ENCODE measurements at places on chromosomes 4 and X.

DNA sequence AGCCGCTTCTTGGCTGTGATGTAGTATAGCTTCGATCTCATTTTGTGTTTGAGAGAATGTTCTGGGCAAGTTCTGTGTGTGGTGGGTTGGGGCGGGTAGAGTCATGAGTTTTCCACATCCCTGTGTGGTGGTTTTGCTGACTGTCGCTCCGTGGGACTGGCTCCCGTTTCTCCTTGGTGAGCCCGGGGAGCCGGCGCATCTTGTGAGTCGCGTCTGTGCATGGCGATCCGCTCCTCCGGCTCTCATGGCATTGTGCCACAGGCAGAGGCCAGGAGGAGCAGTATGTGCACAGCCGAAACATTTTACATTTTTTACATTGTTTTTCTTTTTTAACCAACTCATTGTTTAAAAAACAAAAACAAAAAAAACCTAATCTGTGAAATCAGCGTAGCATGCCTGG lies 27.7 kb upstream of the TBC1D14 start:
- no peak for DNase-seq

- no peak for DNase-seq
Observed at GRCh38 chr4:6905516-6906445, 3.8 kb upstream of the TBC1D14 start.

DNA sequence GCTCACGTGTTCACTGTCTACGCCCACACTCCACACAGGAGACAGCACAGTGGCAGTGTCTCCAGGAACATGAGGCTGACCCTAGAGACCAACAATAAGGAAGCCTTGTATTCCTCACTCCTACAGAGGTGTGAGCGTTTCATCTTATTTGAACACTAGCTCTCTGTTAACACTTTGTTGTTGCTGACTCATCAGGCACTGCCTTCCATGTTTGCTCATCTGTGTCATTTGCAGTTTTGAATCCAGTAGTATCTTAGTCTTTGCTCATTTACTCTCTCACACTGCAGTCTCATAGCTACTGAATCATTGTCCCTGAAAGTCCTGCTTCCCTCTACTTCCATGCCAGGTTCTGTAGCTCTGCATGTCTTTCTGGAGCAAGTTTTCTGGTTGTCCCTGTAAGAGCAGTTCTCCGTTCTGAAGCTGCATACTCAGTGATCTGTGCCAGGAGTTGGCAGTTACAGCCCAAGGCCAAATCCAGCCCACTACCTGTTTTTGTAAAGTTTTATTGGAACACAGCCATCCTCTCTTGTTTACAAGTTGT lies 80.3 kb upstream of the DCLK2 start:
- no peak for DNase-seq

- no peak for DNase-seq
Observed at GRCh38 chr4:38055566-38055965, 95.4 kb downstream of the PTTG2 start.

DNA sequence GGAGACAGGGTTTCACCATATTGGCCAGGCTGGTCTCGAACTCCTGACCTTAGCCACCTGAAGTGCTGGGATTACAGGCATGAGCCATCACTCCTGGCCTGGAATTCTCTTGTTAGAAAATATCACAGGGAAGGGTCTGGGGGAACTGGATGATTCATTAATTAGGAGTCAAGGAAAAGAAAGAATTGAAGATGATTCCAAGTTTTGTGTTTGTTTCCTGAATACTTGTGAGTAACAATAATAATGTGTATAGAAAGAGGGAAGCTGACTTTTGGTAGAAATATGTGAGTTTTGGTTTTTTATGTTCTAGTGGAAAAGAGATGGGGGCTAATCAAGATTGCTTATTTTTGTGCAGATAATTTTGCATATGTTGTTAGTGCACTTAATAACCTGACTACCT lies 77.3 kb upstream of the CLNK start:
- DNase-seq: no peak

DNA sequence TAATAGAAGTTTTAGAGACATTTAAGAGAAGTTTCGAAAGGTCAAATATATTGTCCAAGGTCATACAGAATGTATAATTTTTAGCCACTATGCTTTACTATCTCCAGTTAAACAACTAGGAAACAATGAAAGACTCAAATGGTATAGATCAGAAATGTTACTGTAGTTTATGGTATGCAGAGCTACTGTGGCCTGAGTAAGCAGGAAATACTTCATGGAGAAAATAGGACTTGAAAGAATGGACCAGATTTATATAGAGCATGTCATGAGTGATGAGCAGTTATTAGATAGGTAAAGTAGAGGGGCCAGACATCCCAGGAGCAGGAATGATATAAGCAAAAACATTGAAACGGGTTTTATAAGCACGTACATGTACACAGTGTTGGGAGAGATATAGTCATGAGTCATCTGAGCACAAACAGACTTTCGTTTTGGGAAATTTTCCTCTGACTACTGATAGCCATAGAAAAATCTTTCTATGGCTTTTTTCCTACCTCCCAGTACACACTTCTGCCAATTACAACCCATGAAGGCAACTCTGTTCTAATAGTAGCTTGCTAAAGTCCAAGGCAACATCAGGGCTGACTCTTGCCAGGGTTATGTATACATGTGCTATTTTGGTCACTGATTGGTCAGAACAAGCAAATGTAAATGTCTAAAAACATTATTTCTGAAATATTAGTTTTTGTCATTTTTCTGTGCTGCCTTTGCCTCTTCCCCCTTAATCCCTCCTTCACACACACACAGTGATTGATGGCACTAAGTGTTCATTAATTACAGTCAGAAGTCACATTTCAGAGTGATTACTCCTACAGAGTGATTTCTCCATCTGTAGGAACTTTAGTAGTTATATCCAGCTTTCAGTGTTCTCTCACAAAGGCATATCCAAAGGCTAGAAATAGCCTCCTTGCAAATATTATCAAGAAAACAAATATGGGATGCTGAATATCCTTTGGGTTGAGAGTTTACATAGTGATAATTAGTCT lies 198.7 kb downstream of the ENOX2 start:
- DNase-seq: no peak

DNA sequence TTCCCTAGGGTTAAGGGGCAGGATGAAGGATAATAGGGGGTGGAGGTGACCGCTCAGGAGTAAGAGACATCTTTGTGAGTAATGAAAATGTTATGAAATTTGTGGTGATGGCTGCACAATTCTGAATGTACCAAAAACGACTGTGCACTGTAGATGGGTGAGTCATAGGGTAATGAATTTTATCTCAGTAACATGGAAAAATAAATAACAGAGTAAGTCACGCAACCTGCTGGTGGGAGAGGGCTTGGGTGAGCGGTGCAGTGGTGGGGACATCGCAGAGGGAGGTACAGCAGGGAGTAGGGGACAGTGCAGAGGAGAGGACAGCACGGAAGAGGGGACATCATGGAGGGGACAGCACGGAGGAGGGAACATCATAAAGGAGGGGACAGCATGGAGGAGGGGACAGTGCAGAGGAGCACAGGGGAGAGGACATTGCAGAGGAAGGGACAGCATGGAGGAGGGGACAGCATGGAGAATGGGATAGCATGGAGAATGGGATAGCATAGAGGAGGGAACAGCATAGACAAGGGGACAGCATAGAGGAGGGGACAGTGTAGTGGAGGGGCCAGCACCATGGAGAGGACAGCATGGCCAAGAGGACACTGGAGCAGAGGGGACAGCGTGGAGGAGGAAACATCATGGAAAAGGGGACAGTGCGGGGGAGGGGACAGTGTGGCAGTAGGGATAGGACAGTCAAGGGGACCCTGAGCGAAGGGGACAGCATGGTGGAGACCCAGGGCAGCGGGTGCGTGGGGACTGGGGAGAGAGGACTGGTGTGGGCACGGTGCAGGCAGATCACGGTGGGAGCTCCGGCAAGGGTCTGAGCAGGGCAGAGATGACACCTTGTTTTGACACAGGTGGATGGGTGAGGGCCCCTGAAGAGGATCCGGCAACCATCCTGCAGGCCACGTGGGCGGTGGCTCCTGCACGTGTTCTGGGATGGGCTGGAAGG lies 68.5 kb upstream of the MXD4 start:
- DNase-seq: no peak

- no peak for DNase-seq
Observed at GRCh38 chrX:115560978-115561604, at the start of gene PLS3. PLS3 (plus strand) TSS chrX:115561174; CDS start chrX:115610251, 49,077 bp downstream.

DNA sequence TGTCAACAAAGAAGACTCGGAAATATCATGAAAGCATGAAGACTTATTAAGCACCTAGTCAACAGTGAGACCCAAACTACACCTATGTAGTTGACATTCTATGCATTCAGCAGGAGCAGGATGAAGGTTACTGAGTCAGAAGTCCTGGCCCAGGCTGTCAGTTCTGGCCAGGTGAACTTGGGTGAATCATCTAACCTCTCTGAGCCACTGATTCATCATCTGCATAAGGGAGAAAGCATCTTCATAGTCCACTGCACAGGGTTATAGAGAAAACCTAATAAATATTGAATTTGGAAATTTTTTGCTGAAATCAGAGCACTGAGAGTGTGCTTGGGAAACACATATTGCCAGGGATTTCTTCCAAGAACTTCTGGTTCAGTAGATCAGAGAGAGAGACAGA lies 296.0 kb upstream of the SFRP2 start:
- DNase-seq: no peak

DNA sequence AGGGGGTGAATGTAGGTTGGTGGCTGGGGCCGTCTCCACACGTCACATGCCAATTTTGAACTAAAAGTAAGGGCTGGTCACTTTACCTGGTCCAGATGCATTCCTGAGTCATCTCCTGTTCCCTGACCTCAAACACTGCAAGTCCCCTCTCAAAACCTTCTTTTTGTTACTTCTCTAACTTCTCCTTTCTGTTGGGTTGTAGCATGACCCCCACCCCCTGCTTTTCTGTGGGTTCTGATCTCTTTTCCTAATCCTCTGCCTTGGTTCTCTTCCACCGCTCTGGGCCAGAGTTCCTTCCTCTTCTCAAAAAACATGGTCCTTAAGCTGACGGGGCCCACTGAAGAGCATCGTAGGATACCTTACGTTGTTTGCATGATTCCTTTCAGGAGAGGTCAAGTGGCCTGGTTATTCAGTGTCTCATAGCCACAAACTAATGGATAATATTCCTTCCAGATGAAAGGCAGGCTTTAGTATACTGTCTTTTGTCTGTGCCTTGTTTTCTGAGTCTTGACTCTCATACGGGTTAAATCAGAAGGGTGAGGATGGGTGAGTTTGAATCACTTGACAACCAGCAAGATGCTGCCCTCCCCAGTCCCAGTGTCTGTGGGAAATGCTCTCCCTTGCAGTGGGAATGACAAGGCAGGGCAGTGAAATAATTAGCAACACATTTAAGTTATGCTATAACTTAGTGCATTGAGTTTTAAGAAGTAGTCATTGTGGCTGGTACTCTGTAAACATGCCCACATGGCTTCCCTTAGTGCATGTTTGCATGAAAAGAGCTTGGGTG lies 15.1 kb downstream of the SMS start:
- no peak for DNase-seq

GRCh38 chrX:115269051-115269683 lies 20.3 kb upstream of the LUZP4 start:
- no peak for DNase-seq

- no peak for DNase-seq
Observed at GRCh38 chrX:55754861-55755294, 37.3 kb downstream of the RRAGB start.

DNA sequence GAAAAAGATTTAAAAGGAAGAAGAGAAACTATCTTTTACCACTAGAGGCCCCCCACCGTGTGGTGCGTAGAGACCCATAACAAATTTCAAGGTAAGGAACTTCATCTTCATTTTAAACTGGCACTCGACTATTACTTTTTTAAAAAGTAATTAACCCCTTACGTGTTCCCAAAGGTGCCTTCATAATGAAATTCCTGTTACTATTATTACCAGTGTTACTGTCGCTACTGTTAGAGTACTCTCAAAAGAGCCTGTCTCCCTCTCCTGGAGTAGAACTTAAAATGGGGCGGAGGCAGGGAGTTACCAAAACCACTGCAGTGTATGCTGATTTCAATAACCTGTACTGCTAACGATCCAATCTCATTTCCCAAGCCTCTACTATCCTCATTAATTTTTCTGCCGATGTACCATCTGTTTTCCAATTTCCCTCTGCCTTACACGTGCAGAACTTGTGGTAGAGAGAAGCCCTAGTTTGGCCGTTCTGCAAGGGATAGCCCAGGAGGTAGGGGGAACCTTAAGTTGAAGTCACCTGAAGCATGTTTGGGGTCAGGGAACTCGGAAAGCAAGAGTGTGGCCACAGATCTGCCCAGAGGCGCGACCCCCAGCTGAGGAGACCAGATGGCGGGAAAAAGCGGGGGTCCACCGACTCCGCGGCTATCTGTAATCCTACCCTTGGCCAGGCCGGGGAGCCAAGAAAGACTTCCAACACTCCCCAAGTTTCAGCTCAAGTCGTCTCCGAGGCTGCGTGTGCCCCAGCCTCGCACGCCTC lies 720 bp upstream of the STK26 start:
- DNase-seq: no peak

GRCh38 chr4:146317783-146318182 lies 103.4 kb downstream of the REELD1 start:
- no peak for DNase-seq

- DNase-seq: no peak
Observed at GRCh38 chr4:166290426-166290825, 417.4 kb downstream of the TLL1 start.

DNA sequence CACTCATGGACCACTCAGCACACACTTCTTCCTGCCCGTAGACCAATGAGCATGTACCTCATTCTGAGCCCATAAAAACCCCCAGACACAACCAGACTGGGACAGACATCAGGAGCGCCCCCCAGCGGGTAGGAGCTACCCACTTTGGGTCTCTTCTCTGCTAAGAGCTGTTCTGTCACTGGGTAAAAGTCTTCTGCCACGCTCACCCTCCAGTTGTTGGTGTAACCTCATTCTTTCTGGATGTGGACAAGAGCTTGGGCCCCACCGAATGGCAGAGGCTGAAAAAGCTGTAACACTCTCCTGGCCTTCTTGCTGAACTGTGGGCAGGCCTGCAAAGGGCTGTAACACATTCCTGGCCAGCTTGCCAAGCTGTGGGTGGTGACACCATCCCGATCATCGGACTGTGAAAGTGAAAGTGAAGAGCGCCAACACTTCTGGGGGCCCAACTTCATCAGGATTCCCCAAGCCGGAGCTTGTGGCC lies 137.6 kb downstream of the TECRL start:
- DNase-seq: no peak
